ENCODE measurements at places on chromosomes 7 and 10.

- no peak for DNase-seq
Observed at GRCh38 chr10:3906511-3907111, 121.6 kb upstream of the KLF6 start.

DNA sequence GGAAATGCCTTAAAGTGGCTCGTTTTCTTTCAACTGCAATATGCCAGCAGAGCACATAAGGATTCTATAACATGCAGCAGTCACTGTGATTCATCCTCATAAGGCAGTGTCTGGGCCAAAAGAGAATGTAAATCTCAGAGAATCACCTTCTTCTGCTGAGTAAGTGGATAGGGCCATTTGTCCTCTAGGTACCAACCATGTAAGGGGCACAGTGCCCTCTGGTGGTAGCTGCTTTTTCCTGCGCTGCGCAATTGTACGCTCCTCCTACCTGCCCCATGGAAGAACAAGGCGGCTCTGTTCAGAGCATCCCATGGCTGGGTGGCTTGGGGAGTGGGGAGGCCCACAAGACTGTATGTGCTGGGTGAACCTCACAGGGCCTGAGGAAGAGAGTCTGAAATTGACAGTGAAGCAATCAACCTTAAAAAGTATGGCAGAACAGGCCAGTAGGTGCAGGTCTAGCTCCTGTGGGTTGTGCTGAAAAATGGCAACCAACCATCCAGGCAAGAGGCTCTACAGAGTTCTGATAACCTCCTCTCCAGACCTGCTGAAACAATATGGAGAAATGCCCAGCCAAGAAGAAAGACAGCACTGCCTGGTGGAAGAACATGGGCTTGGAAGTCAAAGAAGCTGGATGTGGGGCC is 78.6 kb upstream of the C10orf90 start:
- DNase-seq: peak; percentile 81

GRCh38 chr10:95653895-95654294 is 2.6 kb downstream of the ALDH18A1 start:
- no peak for DNase-seq

DNA sequence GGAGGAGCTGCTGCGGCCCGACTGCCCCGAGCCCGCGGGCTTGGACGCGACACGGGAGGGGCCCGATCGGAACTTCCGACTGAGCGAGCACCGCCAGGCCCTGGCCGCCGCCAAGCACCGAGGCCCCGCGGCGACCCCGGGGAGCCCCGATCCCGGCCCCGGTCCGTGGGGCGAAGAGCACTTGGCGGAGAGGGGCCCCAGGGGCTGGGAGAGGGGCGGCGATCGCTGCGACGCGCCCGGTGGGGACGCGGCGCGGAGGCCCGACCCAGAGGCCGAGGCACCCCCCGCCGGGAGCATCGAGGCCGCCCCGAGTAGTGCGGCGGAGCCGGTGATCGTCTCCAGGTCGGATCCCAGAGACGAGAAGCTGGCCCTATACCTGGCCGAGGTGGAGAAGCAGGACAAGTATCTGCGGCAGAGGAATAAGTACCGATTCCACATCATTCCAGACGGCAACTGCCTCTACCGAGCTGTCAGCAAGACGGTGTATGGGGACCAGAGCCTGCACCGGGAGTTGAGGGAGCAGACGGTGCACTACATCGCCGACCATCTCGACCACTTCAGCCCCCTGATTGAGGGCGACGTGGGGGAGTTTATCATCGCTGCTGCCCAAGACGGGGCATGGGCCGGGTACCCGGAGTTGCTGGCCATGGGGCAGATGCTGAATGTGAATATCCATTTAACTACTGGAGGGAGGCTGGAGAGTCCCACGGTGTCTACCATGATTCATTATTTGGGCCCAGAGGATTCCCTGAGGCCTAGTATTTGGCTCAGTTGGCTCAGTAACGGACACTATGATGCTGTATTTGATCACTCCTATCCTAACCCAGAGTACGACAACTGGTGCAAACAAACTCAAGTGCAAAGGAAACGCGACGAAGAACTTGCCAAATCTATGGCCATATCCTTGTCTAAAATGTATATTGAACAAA is 1.4 kb downstream of the OTUD1 start:
- DNase-seq: peak; percentile 50

DNA sequence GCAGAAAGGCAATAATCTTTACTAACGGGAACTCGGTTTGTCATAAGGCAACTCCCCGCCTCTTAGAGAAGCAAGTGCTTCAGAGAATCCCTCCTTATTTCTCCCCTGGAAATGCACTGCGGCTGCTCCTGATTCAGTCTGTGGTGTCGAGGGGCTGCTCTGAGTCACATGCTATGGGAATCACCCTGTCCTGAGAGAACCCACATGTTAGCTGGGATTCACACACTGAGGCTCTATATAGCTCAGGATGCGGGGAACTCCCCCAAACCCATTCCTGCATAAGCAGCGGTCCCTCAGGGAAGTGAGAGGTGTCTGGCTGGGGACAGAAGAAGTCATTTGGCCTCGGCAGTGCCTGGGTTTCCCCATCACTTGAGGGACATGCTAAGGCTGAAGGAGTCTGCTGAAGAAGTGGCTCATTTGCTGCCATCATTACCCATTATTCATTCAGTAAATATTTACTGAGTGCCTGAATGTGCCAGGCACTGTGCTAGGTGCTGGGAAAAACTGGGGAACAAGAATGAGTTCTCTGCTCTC is 87.5 kb downstream of the ATXN7L1 start:
- no peak for DNase-seq

Data from Caco-2 (cell line).